ENCODE measurements at places on chromosomes 4 and X. TPM values are rescaled to one million over a fixed set of nuclear protein-coding genes. Genes with fewer than 3 reads are reported as not detected.

The STATH gene
- not detected for polyA plus RNA-seq

The GABRE gene
- 9.1 TPM for polyA plus RNA-seq

The TLR1 gene
- 0.40 TPM for polyA plus RNA-seq

The MAGEE1 gene
- 0.95 TPM for polyA plus RNA-seq

The HHIP gene
- 1.2 TPM for polyA plus RNA-seq

The TNMD gene
- polyA plus RNA-seq: not detected

The DCHS2 gene
- 0.14 TPM for polyA plus RNA-seq
